ENCODE measurements at places on chromosomes 7 and 10.

GRCh38 chr7:95805909-95806308, 33.6 kb downstream of the DYNC1I1 start:
- no peak for DNase-seq

DNA sequence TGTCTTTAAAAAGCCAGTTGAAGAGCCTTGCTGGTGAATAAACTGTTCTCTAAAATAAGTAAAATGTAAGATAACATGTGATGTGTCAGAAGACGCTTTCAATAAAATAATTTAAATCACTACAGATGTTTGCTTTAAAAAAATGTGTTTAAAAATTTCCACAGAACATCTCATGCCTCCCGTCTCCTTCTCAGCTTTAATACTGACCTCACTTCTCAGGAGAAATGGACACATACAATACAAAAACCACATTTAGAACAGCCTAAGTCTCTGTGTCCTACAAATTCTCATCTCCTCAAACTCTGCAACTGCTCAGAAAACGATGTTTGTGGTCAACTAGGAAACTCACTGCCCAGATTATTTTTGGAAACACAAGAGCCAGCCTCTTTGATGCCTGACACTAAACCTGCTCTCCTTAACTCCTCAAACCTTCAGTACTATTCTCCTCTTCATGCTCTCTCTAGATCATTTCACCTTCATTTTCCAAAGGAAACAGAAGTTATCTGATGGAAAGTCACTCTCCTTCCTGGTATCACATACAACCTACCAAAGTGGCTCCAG, 120.3 kb downstream of the ZNF438 start:
- no peak for DNase-seq

GRCh38 chr7:12630513-12630819, 57.0 kb upstream of the ARL4A start:
- no peak for DNase-seq

DNA sequence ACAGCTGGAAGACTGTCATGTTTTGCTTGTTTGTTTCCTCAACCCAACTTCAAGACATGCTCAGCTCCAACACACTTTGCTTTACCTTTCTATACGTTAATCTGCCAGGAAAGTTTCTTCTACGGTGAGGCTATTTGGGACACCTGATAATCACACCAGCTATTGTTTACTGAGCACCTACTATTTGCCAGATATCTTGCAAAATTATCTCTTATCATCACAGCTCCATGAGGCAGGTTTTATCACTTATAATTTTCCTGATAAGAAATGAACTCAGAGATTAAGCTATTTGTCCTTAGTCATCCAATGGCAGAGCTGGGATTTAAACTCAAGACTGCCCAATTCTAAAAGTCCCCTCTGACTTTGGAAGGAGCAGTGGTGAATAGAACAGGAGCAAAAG, 117.4 kb downstream of the CREB5 start:
- no peak for DNase-seq

- DNase-seq: no peak
These were observed 141.5 kb downstream of the MTPAP start for GRCh38 chr10:30207485-30208052.
